NCI-H2171 (cell line): ENCODE measurements at places on chromosomes 3 and 15.

DNA sequence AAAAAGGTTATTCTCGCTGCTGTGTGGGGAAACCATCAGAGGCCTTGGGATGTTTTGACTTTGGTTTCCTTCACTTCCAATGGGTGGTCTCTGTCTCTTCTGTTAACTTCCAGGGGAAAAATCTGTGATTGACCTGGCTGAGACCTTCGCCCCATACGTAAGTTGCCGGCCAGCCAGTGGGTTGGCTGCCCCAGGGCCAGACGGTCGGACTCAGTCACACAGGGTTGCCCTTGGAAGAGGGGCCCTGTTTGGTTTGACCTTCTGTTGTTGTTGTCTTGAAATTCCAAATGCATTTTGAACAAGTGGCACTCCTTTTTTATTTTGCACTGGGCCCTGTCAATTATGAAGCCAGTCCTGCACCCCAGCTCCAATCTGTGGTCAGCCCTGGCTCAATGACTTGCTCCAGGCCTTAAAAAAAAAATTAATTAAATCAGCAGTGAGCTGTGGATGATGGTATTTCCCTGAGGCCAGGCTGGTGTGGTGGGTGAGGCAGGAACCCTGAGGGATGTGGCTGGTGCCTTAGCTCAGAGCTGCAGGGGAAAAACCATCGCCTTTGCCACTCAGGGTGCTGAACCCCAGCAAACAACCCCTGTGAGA lies 4.5 kb downstream of the FAM107A start:
- no peak for DNase-seq

DNA sequence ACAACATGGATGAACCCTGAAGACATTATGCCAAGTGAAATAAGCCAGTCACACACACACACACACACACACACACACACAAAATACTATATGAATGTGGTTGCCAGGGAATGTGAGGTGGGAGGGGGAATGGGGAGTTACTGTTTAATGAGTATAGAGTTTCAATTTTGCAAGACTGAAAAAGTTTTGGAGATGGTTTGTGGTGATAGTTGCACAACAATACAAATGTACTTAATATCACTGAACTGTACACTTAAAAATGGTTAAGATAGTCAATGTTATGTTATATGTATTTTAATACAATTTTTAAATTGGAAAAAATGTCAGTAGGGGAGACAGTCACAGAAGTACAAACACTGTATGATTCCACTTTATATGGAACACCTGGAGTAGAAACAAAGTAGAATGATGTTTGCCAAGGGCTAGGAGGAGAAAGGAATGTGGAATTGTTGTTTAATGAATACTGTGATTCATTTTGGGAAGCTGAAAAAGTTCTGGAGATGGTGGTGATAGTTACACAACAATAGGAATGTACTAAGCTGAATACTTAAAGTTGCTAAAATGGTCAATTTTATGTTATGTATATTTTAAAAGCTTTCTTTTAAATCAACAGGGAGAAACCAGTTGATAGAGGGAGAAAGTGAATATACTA lies 76.6 kb downstream of the RPL39L start:
- no peak for DNase-seq

GRCh38 chr3:39067286-39067685 lies 15.5 kb downstream of the WDR48 start:
- no peak for DNase-seq

- DNase-seq = no peak
These were observed 176.2 kb downstream of the EFHB start for GRCh38 chr3:19757773-19758172.

DNA sequence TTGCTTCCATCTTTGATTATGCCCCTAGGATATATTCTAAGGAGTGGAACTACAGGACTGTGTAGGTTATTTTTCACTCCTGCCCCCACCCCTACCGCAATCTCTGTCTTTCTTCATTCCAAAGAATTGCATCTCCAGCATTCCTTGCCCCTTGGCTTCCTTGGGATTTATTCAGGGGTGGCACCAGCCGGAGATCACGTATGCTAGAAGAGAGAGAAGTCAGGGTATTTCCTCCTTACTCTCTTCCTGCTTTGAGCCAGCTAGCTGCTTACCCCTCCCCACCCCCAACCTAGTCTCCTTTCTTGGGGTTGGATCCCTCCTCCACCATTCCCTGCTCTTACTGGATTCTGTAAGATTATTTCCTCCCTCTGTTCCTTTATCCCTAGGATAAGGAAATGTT lies 35.0 kb upstream of the DENND4A start:
- no peak for DNase-seq

DNA sequence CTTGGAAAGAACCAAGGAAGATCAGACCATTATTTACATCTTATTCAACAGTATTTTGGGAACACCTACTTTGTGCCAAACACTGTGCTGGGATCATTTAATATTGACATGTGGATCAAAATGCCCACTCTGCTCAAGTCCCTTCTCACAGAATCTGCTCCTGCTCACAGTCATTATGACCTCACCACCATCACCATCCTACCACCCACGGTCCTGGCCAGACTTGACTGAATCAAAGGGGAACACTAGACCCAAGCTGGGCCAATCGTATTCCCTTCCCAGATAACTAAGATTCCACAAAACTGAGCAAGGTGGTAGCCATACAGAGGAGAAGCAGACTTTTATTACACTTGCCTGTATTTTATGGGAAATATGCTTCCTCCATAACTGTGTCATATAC lies 3.4 kb upstream of the CEP152 start:
- no peak for DNase-seq

GRCh38 chr3:185052631-185053030 lies 100.2 kb downstream of the C3orf70 start:
- no peak for DNase-seq

DNA sequence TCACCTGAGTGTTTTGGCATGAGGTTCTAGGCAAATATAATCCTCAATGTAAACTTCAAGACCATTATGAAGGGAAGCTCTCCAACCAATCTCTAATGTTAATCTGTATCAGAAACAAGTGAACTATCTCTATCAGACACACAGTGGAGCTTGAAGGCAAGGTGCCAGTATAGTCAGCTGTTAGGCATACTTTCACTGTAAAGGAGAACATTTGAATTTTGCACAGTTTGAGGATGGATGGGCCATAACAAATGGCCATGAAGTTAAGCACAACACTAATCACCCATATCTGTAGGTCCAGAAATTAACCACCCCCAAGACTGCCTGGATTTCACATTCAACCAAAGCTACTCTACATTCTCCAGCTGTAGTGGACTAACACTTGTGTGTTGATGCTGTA lies 69.1 kb upstream of the LMOD3 start:
- DNase-seq = no peak

GRCh38 chr15:65212097-65212496 lies 824 bp upstream of the CILP start:
- no peak for DNase-seq

DNA sequence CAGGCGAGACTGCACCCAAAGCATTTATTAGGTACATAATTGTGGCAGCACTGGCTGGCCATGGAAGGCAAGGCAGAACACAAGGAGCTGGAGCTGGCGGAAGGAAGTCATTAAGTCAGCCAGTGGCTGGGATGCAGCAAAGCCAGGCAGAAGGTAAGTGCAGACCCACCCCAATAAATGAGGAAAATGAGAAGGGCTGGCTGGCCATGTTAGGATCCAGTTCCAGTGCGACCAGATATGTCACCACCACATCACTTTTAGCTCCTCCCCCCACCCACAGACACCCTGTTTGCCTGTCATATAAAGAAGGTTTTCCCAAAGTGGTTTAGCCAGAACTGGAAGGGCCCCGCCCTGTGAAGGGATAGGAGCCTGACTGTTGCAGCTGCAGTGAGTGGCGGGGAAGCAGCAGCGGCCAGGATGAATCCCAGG lies at the start of gene FURIN:
FURIN (plus strand) TSS at position 328 of the 429 bp plus-strand sequence. CDS start 7,153 bp downstream, outside the sequence.
- no peak for DNase-seq
